ENCODE measurements at places on chromosomes 4 and X.

DNA sequence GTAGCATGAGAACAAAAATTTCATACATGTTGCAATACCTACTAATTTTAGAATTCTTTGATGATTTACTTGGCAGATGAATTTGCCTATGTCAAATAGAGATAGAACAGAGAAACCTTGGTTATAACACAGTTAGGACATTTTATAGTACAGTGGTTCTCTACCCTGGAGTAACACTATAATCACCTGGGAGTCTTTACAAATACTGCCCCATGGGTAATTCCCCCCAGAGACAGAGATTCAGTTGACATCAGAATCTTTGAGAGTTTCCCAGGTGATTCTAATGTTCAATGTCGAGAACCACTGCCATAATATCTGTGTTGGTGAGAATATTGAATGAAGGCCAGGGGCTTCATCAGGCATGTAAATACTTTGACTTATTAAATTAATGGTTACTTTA, 401.3 kb upstream of the NDST4 start:
- no peak for DNase-seq

- no peak for DNase-seq
These were observed 549.8 kb downstream of the KCTD8 start for GRCh38 chr4:43898836-43899235.

DNA sequence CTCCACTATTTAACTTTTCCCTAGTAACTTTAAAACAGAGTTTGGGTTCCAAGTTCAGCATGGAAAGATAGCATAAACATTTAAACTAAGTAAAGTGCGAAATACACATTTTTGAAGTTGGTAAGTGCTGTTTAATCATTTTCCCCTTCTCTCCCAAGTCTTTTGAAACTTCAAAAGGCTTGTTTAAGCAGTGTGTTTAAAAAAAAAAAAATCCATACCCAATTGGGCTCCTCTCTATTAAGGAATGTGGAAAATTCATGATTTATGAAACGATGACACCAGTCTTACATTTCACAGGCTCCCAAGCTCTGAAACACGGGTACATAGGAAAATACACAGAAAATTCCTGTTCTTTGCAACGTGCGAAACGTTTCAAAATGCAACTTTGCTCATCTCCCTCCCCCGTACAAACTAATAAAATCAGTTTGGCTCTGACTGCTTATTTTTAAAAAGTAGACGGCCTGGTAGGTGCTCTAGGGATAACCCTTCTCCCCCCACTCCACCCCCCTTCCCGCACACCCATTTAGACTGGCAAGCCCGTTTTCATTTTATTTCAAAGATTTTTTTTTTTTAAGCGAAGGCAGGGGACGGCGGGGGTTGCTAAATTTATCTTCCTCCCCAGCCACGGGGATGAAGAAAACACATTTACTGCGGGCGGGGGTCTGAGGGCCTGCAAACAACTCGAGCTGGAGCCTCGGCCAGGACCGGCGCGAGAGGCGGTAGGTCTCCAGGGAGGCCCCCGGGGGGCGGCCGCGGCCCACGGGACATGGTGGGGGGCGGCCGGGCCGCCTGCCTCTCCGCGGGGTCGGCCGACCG, 786 bp upstream of the ZFX start:
- peak; percentile 4 for DNase-seq

DNA sequence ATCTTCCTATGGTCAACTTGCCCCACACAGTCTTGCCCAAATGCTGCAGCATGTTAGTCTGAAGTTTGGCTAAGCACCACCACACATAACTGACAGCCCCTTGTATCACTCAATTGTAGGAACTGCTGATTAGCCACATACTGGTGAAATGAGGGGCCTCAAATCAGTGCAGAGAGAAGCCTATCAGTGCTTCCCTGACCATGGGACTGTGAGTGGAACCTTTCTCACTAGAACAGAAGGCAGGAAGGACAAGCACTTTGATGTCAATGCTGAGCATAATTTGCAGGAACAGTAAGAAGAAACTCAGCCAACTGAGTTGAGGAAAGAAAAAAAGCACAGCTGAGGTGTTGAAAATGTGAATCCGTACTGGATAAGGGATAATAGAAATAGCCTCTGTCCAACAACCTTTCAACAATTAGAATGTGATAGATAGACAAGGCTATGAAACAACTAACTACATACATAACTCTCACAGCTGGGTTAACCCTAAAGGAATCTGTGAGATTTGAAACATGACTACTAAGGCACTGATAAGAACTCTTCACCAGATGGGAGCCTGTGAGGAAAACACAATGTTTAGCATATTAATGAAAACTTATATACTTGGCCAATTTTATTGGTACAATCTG, 136.6 kb upstream of the SH3RF1 start:
- DNase-seq: no peak
